Skin of body (tissue), 3 donors: ENCODE measurements at places on chromosomes 12 and 14.

DNA sequence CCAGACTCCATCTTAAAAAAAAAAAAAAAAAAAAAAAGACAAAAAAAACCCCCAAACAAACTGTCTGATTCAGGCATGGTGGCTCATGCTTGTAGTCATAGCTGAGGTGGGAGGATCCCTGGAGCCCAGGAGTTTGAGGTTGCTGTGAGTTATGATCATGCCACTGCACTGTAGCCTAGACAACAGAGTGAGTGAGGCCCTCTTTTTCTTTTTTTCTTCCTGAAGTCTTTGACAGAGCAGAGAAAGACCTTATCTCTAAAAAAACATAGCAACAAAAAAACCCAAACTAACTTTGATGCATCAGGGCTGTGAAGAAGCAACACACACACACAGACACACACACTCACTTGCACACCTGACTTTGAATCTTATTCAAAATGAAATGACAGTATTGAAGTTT, 7.7 kb upstream of the AMN1 start:
- no peak for DNase-seq

GRCh38 chr12:116559162-116559935, at the start of gene MAP1LC3B2:
Gene MAP1LC3B2, plus strand, starts transcription at chr12:116559381. Its CDS starts 16,562 bp downstream, at chr12:116575943.
- no peak for DNase-seq

- no peak for DNase-seq
Observed at GRCh38 chr14:79467835-79468234, 743.5 kb downstream of the DIO2 start.

DNA sequence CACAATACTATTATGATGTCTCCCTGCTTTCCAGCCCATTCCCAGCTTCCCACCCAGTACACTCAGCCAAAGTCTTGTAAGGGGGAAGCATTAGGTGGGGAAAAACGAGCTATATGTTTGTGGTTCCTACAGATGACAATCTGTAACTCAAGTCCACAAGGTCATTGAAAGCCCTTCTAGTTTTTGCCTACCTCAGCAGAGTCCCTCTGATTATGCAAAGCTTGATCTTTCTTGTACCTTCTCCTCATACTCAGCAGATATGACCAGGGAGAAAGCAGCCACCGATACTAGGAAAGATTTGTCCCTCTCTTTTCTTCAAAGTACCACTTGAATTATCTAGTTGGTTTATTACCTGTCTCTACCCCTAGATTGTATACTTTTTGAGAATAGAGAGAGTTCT, 10.6 kb downstream of the CMAS start:
- no peak for DNase-seq
